OCI-LY7 (cell line): ENCODE measurements at places on chromosomes 2 and 18. TPM values are rescaled to one million over a fixed set of nuclear protein-coding genes. Genes with fewer than 3 reads are reported as not detected.

FOXD4L1 gene
- 0.80 and 1.5 TPM in 2 replicates for total RNA-seq

DNA sequence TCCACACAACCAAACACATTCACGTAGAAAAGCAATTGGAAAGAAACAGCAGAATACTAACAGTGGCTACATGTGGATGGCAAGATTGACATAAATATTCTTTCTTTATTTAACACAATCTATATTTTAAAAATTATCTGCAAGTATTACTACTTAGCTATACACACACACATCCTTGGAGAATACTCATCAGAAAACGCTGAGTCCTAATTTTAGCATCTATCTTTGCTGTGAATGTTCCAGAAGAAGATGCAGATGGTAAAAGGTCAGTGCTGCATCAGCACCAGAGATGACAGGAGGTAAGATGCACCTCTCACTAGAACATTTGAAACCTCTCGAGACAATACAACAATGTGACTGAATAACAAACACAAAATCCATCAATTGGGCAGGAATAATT, 148.5 kb downstream of the L3MBTL4 start:
- no peak for DNase-seq

GRCh38 chr2:100580367-100581276, 17.8 kb downstream of the PDCL3 start:
- no peak for DNase-seq

GRCh38 chr2:121955426-121955825, 200.0 kb downstream of the TSN start:
- no peak for DNase-seq

DNA sequence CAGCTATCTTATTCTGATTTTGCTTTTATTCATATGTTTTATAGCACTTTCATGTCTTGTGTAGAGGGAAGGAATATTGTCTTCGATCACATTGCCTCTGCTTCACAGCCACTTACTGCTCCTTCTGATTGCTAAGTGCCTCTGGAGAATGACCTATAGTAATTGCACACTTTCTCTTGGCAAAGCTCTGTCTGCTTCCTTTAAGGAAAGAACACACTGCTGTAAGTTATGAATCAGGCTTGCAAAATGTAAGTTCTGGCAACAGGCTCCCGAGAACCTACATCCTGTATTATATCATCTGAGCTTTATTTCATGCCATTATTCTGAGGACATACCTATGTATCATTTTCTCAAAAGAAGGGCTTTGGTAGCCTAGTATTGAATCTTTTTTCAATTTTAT, 170.7 kb downstream of the ZNF804A start:
- DNase-seq: no peak

DNA sequence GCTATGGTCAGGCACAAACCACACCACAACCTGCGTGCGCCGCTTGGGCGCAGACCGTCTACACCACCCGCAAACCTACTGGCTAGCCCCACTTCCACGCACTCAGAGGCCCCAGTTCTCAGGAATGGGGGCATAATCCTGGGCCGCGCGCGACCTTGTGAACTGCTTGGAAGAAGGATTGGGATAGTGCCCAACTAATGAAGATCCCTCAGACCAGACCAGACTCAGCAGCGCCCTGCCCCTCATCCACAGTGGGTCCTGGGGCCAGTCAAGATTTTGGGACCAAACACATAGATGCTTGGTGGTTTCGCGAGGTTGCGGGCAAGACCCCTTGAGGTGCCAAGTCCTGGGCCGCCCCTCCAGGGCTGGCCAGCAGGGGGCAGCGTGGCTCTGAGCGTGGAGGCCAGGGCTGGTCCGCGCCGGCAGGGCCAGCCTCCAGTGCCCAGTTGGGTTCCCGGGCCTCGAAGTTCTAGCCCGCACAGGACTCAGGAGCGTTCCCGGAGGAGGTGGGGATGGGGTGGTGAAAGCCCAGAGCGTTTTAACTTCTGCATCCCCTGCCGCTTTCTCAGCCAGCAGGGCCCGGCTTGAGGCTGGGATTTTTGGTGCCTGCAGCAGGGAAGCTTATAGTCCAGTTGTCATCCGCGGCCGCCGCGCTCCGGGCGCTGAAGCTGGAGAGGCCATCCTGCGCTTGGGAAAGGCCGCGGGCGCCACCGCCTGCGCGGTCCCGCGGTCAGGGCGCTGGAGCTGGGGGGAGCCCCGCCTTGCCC, 8.3 kb downstream of the OSR1 start:
- peak; percentile 8 for DNase-seq

SLC23A3 gene
- total RNA-seq: 3.1 and 6.7 TPM in 2 replicates

DNA sequence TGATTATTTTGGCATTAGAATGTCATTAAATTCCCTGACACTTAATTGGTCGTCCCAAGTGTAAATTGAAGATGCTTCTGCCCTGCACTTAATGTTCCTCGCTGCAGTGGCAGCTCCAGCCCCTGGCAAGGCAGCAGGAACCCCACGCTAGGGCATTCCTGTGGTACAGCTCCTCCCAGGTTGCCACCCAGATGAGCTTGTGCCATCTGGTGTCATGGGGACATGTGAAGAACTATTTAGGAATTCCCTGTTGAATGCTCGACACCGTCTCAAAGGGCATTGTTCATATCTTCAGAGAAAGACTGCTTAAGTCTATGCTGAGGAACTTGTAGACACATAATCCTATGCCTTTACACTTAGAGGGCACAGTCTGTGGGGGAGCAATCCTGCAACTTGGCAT, 38.9 kb downstream of the BCL2L11 start:
- no peak for DNase-seq

CCL20 gene
- total RNA-seq: not detected in 2 replicates

LCT gene
- 0.09 and 0.15 TPM in 2 replicates for total RNA-seq

GRCh38 chr2:70356941-70357683, 55.2 kb upstream of the FAM136A start:
- no peak for DNase-seq

- no peak for DNase-seq
These were observed 166.2 kb upstream of the DTNA start for GRCh38 chr18:34543945-34544344.

IL1B gene
- total RNA-seq: not detected in 2 replicates

- DNase-seq: no peak
These were observed 483 bp upstream of the FHL2 start for GRCh38 chr2:105399207-105399861.

DNA sequence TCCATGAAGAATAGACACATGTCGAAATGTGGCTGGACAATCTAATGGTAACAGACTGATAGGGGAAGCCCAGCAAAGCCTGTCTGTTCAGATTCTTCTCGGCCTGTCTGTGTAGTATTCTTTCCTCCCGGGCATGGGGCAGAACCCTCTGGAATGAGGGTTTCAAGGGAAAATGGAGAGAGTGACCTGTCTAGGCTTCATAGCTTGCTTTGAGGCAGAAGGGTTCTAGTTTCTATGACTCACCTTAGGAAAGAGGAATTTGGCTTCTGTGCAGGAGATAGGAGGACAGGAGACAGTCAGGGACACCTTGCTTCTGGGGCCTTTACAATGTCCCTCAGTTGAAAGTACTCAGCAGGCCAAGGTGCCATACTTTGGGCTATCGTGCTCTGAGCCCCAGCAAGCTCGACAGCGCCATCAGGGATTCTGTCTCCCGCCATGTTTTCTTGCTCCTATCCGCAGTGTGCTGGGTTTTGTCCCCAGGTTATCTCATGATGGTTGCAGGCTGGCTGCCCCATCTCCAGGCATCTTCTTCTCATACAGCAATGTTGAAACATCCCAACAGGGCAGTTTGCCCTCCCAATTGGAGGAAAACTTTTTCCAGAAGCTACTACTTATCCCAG, 74.7 kb upstream of the TLK1 start:
- no peak for DNase-seq

GPR35 gene
- 1.4 and 2.4 TPM in 2 replicates for total RNA-seq

ITGA4 gene
- 53.5 and 61.7 TPM in 2 replicates for total RNA-seq
